ENCODE measurements at places on chromosomes 6 and 20. TPM values are rescaled to one million over a fixed set of nuclear protein-coding genes. Genes with fewer than 3 reads are reported as not detected.

The PNLDC1 gene
- not detected for total RNA-seq

The EYA2 gene
- 0.47 TPM for total RNA-seq

The WFDC10B gene
- total RNA-seq: not detected

The C6orf15 gene
- not detected for total RNA-seq

DNA sequence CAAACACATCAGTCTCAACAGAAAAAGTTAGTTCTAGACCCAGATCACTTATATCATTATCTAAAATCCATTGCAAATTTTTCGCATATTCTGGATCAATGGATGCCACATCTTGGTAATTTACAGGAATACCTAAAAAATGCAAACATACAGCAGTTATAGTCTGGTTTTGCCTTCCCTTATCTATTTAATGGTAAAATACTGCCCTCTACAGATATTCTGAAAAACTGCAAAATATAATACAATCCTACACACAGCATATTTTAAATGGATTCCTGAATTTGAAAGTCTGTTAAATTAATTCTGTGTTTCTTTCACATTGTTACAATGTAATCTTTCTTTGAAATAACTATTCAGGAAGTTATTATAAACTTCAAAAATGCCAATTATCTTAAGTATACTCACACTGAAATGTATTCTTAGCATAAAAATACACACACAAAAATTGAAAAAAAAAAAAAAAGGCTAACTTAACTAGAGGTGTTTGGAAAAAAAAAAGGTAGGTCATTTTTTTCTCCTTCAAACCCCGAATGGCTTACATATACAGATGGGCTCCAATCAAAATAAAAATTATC, 88.4 kb downstream of the HACE1 start:
- no peak for ATAC-seq

DNA sequence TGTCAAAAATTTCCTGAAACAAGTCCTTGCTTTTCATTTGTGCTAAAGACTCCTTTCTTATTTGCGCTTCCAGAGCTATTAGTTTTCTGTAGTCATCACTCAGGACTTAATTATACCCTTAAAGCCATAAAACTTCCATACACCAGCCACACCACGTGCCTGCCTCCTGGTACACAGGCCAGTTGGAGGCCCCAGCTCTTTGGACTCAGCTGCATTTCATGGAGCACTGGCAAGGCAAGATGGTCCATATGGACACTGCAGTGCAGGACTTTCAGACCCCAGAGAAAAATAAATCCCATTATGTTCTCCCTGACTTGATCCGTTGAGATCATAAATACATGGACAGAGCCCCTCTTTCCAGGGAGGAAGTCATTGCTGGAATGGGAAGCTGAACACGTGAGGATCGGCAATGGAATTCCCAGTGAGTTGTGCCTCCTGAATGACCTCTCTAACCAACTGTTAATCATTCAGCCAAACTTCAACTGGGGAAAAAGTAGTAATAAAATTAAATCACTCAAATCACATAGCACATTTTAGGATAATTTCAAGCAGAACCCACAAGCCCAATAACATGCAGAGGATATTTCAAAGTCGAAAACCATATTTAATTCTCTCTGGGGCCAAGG, 173.1 kb downstream of the HACE1 start:
- ATAC-seq: no peak

DNA sequence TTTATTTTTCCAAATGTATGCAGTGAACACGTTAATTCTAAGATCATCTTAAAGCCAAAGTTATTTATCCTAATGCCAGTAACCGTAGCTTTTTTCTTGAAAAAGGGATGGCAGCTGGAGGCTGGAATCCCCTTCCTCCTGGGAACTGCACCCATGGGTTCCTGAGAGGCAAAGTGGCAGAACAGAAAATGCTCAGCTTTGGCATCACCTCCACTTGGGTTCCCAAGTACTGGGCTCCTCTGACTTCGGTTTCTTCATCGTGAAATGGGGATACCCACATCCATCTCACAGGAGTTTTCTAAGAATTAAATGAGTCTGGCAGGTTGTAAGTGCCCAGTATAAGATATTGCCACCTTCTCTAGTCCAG, 6.2 kb upstream of the DDX43 start:
- no peak for ATAC-seq

- no peak for ATAC-seq
These were observed 94.4 kb downstream of the FHL5 start for GRCh38 chr6:96657344-96657743.

GRCh38 chr20:54070187-54070987, at the start of gene BCAS1:
BCAS1 (minus strand) TSS chr20:54070594; CDS start chr20:54058718, 11,876 bp downstream.
- ATAC-seq: no peak

GRCh38 chr20:24851346-24852019, 97.6 kb upstream of the CST7 start:
- no peak for ATAC-seq

- ATAC-seq: no peak
These were observed 17.3 kb downstream of the BNIP5 start for GRCh38 chr6:36319436-36319762.
